ENCODE measurements at places on chromosomes 7 and 10.
A peak's percentile ranks its signal among the peaks of the same experiment; 100 is the strongest.

DNA sequence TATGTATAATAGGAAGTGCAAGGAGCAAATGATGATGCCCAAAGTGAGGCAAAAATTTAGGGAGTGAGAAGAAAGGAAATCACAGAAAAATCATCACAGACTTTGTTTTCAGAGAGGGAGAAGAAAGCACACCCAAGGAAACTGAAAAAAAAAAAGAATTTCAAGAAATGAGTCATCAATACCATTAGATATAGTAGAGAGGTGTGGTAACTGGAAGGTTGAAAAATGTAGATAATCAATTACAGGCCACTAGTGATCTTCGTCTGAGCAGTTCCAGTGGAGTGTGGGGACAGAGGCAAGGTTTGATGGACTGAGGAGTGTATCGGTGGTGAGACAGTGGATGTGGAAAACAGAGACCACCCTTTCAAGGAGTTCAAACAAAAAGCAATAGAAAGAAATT, 31.7 kb downstream of the ASB4 start:
- DNase-seq: no peak

- DNase-seq: peak; percentile 34
These were observed 21.7 kb downstream of the CCM2 start for GRCh38 chr7:45021604-45022296.

GRCh38 chr7:95660023-95660434, 63.7 kb upstream of the PDK4 start:
- DNase-seq: no peak

DNA sequence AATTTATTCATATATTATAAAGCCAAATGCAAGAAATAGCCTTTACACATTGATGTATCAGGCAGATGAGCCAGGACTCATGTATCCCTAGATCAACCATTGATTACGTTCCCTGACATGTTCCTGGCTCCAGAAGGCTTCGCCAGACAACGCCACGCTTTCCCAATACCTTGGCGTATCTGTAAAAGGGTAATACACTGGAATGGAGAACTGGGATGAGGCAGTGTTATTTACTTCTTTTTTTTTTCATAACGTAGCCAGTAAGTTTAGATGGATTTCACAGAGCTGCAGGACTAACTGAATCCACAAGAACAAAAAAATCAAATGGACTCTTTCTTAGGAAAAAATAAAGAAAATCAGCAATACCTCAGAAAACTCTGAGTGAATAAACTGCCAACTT, 588.1 kb upstream of the SEMA3D start:
- DNase-seq: no peak

DNA sequence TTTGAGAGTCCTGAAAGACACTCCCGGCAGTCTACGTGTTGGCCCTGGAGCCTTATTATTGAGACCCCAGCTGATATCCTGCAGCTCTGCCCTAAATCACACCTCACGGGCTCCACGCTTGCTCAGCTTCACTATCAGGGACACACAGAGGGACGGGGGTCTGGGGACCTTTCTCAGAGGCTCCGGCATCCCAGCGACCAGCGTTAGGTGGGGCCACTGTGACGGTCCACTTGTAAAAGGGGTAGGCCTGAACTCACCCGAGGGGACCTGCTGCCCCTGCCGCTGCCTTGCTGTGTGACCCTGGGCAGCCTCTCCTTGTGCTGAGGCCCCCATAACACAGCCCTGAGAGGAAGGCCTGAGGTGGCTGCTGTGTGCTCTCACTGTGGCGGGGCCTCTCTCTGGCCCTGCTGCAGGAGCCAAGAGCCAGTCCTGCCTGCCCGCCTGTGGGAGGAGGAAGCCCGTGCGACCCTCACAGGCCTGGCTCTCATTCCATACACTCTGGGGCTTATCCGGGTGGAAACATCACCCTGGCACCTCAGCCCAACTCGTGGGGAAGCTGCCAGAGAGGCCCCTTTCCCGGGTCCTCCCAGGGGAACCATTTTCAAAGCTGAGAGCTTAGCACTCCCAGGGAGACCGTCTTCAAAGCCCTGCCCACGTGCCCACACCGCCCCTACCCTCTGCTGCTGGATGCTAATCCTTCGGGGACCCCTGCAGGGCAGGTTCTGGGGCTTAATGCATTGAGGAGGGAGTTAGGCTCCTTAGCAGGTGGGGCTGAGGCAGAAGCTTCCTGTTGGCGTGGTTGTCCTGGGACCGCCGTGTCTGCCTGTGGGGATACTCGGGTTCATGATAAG, 21.7 kb downstream of the AQP1 start:
- no peak for DNase-seq

All from fibroblast of skin of back (primary cell).